ENCODE measurements at places on chromosomes 7 and 10.
A peak's percentile ranks its signal among the peaks of the same experiment; 100 is the strongest.

- no peak for DNase-seq
Observed at GRCh38 chr10:77359287-77359691, 278.3 kb downstream of the KCNMA1 start.

DNA sequence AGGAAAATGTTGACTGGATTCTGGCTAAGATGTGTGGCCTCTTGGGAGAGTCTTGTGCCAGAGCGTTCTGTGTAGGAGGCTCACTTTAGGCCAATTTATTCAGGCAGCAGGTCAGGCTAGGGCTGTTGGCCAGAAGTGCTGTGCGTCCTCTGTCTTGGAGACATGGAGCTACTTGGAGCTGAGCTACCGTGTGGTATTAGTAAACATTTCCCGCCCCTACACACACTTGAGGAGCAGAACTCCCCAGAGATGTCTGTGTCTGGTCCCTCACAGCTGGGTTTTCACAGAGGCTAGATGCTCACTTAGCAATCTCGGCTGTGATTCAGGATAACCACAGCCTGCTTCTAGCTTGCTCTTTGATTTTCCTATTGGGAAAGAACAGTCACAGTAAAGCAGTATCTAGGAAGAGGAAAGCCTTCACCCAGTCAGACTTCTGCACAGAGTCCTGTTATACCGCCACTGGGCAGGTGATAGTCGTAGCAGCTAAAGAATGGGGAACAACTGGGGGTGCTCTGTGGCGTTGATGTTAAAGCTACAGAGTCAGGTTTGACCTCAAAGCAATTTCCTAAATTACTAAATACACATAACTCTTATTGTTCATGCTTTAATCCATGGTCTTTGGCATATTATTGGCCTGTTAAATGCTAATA lies 86.7 kb downstream of the MDFIC start:
- DNase-seq, result no peak

GRCh38 chr10:62130948-62131347 lies 137.7 kb downstream of the RTKN2 start:
- peak; percentile 97 for DNase-seq

DNA sequence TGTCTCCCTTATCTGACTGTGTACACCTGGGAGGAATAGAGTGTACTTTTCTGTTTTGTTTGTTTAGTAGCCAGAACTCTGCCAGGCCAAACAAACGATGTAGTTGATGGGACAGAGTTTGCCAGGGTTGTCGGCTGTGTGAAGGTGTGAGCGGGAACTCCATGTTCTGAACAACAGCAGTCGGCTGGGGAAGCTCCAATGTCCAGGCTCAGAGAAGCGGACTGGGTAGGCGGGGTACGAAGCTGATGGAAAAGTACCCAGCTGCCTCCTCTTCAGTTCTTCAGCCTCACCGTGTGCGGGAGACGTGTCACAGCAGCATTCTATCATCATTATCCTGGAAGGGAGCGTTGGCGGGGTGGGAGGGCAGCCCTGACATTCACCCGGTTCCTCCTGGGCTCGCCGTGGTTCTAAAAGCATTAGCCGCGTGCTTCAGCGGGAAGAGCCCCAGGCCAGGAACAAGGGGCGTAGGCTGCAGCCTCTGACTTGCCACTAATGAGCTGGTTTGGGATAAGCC lies 52.9 kb downstream of the PFKFB3 start:
- no peak for DNase-seq

DNA sequence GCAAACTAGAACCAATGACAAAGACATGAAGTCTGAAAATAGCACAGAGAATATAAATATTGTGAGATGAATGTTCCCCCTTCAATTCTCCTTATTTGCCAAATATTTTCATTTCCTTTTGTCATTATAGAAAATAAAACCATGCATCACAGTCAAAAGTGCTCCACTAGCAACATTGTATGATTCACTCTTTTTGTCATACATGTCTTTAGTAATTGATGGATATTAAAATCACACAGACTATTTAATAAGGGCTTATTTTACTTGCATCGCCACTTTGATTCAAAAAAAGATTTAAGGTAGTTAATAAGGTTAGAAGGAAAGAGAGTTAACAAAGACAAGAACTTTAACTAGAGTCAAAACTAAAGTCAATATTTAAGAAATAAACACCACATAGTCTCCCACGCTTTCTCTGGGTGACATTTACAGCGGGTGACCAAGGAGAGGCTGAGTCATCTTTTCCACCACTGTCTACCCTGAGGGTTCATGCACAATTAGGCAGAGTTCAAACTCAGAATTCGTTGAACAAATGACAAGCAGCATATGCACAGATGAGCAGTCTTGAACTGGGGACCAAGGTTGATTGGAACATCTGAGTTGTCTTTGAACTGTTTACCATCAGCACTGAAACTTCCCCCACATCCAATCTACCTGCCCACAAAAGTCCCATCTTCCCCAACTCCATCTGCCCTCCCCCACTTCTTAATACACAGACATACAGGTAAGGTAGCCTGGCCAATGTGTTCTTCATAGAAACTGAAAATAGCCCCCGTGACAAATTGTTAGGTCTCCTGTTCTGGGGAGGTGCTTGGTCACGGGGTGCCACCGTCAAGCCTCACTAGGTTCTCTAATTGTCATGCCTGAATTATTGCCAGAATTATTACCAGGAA lies 42.5 kb downstream of the C7orf25 start:
- DNase-seq, result no peak
